Suprapubic skin (tissue), 4 donors: ENCODE measurements at places on chromosomes 12 and 14.

GRCh38 chr14:24775950-24776349, 142.0 kb upstream of the GZMB start:
- no peak for DNase-seq

DNA sequence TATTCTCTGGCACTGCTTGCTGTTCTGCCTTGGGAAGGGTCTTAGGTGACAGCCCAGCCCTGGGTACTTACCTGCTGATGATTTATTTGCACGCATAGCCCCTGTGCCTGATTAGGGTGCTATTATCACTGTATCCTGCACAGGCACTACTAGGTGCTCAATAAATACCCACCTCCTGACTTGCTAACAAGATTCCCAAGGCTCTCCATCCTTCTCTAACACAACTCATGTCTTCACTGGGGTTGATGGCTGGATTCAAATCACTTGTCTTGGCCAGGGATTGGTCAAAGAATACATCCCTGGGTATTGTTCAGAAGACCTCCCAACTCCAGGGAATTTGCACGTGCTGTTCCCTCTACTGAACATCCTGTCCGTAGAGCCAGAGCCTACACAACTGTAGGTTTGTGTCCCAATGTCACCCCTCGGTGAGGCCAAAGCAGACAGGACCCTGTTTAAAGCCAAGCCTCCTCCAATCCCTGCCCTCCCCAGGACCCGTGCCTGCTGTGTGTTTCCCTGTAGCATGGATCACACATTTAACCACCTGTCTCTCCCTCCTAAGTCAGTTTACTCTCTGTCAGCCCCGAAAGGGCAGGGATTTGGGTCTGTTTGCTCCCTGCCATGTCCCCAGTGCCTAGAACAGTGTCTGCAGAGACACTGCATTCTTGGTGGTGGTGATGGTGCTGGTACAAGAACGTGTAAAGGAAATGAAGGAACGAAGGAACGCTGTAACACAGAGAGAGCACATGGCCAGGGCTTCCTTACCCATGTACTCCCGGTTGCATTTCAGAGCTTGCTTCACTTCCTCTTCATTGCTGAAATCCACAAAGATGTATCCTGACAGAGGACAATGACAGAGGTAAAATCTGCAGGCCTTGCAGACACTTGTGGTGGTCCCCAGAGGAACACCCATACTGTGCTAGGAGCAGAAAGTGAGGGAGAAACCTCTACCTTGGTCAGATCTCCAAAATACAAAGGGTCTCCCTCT, 16.5 kb downstream of the RBM19 start:
- DNase-seq = no peak

GRCh38 chr12:1919284-1919683, 832 bp upstream of the CACNA2D4 start:
- DNase-seq = no peak

DNA sequence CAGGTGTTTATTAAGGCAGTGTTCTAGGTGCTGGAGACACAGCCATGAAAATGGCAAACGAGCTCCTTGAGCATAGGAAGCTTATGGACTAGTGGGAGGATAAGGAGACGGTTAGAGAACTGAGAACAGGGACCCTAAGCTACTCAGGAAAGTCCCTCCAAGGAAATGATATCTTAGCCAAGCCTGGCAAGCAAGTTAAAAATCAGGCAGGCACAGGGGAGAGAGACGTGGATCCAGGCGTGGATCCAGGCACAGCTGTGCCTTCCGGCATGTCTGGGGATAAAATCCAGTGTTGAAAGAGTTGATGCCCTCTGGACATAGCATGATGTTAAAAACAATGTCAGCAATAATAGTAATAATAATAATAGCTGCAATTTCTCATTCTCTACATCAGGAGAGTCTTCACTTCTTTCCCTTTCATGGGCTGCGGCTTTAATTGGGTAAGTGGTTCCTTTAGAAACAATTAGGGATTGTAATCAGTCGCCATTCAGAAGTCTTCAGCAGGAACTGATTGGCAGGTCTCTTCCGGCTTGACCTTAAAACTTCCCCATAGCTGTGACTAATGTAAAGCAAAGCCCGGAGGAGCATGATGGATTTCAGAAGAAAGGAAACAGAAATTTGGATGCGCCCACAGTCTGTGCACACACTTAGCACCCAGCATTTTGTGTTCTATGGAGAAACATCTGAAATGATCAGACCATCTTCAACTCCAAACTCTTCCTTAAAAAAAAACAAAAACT, 230.2 kb downstream of the SLC41A2 start:
- no peak for DNase-seq

- DNase-seq = no peak
Measured at GRCh38 chr12:96121271-96121711, 72.9 kb upstream of the ELK3 start.

DNA sequence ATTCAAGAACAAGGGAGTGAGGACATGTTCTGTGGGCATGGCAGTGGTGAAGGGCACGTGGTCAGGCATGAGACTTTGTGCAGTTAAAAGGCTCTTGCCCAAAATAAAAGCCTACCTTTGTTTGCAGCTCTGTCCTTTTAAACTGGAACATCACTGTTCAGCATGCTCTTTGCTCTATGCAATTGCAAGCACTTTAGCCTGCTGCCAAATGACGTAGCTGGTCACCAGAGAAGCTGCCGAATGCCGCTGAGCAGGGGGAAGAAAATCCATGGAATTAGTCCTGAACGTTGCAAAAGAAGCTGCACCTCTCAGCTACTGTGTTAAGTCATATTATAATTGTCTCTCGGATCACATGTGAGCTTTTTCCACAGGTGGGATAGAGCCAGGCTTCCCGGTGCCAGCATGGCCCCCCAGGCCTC, 176.3 kb upstream of the DIO2 start:
- DNase-seq = no peak

DNA sequence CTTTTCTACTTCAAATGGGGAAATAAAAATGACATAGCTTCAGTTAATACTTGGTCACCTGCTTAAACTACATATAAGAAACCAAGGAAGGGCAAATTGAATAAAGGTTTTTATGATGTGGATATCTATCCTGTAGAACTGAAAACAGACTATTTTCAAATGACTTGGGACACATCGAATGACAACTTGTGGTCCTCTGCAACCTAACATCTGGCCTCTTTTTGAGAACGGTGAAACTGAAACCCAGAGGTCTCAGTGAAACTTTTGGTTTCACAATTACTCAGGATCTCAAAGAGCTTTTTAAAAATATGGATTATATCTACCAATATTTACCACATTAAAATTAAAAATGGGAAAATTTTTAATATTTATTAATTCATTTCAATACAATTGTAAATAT, 65.2 kb downstream of the PPP2R5E start:
- DNase-seq = no peak

- no peak for DNase-seq
Measured at GRCh38 chr12:118189741-118190191, 53.8 kb downstream of the PEBP1 start.

DNA sequence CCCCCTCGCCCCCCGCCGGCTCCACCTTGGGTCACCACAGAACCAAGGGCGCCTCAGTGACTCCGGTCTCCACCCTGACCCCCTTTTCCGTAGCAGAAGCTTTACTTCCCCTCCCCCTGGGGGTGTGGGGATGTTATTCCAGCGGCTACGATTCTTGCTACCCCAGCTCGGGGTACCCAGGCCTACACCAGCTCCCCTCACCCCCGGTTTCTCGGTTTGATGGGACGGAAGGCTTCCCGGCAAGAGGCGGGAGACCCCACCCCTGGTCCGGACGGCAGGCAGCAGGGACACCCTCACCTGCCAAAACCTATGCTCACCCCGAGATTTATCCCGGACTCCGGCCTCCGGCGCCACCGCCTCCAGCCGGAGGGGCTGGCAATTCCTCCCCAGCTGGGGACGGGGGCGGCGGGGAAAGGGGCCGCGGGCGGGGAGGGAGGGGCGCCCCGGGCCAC, 619 bp downstream of the RAB15 start:
- DNase-seq = no peak

DNA sequence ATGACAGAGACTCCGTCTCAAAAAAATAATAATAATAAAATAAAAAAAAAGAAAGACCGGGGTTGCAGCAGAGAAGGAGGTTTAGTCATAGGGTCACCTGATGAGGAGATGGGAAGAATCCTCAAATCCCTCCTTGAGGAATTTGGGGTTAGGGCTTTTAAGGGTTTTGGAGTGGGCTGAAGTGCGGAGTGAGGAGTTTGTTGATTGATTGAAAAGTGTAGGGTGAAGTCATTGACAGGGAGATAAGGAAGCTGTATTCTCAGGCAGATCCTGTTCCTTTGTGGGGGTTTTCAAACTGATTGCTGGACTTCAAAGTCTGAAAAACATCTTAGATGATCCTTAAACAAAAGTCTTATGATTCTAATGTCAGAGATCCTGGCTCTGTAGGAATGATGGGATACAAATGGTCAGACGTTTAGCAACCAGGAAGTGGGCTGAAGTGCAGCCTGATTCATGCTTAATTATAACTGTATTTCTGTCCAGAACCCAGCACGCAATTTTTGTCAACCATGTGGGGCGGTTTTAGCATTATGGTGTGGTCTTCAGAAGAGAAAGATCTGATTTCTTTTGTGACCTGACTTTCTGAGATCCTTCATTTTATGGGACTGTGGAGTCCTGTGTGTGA, 16.0 kb downstream of the FNTB start:
- no peak for DNase-seq

DNA sequence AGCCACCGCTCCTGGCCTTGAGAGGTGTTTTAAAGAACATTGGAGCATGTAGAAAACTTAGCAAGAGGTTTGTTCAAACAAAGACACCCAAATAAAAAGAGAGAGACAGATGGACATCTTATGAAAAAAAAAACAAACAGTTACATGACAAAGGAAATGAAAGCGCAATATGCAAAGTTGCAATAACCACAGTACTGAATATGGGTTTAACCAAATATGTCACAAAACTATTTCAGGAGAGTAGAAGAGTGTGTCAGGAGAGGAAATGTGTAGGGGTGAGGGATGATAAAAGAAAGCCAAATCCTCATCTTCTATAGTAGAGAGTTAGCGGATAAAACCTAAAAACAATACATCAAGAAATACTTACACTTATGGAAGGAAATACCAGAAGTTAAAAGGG, 98.4 kb downstream of the GTF2A1 start:
- no peak for DNase-seq

DNA sequence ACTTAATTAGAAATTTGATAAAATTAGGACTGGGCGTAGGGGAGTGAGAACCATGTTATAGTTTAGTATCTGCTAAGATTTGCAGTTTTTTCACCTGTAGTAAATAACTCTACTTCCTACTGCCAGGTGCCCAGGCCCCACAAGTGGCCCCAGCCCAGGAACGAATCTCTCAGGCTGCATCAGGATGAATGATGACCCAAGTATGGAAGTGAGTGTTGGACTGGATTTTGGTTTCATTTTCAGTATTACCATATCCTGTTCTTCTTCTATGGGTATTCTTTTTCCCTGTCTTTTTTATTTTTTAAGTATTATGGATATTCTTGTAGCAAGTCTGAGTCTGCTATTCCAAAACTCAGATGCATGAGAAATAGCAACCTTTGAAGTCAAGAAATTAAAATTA, 120.3 kb upstream of the BCAT1 start:
- no peak for DNase-seq

- no peak for DNase-seq
Measured at GRCh38 chr12:27545665-27546064, 21.7 kb downstream of the PPFIBP1 start.

- no peak for DNase-seq
Measured at GRCh38 chr14:65377576-65377975, 35.0 kb upstream of the FUT8 start.

GRCh38 chr12:3177778-3178425, 100.7 kb downstream of the TSPAN9 start:
- no peak for DNase-seq

DNA sequence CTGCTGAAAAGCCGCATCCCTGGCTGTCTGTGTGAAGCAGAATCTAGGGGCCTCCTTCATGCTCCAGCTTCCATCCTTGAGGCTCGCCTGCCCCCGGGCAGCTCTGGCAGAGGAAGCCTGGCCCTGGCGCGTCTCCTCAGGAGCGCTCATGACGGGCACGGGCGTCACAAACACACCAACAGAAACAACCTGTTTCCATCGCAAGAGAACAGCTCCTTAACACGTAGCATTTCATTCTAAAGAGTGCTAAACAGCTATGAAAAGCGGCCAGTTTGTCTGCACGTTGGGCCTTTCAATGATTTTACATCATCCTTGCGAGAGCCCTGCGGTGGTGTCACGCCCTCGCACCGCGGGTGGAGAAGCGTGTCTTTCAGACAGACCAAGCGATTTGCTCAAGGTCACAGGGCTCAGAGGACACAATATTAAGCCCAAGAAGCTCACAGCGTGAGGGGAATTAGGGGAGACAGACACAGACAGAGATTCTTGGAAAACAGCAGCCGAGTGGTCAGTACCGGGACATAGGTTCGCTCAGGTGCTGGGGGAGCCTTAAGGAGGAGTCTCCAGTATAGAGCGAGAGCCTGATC, 4.9 kb downstream of the ADGRD1 start:
- no peak for DNase-seq

DNA sequence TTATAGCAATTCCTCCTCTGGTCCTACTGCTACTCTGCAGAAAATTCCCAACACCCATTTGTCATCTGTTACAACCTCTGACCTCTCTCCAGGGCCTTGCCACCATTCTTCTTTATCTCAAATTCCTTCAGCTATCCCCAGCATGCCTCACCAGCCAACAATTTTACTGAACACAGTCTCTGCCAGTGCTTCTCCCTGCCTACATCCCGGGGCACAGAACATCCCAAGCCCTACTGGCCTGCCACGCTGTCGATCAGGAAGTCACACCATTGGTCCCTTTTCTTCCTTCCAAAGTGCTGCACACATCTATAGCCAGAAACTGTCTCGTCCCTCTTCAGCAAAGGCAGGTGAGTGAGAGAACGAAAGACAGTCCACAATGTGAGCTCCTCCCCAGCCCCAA, 122.1 kb downstream of the TTLL5 start:
- no peak for DNase-seq

- DNase-seq = no peak
Measured at GRCh38 chr12:124617615-124618014, 50.2 kb upstream of the NCOR2 start.

GRCh38 chr12:69071091-69071370, 138.1 kb upstream of the CPM start:
- DNase-seq = no peak

DNA sequence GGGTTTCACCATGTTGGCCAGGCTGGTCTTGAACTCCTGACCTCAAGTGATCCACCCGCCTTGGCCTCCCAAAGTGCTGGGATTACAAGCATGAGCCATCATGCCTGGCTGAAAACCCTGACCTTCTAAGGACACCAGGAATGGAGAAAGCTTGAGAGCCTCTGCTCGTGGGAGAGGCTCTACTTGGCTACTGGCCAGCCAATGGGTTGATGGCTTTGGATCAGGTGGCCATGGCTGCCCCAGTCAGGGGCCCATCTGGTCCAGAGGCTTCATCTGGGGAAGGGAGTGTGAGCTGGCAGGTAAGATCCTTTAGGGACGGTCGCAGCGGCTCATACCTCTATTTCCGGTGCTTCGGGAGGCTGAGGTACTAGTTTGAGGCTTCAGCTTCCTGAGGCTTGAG, 42.5 kb upstream of the PPP1CC start:
- no peak for DNase-seq

GRCh38 chr14:29242755-29243754, 476.5 kb downstream of the FOXG1 start:
- no peak for DNase-seq

DNA sequence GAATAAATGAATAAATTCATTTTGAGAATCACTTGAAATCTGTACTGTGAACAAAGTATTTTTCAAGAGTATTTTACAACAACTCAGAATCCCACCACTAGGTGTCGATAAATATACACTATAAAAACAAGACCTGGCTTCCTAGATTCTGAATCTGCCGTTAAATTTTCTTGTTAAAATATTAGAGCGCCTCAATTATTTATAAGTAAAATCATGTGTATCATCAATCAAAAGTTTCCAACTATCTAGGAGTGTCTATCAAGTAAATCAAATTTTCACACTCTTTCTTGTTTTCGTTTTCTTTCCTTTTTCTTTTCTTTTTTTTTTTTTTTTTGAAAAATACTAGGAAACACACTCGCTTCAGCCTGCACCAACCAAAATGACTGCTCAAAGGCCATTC, 179.2 kb upstream of the DCN start:
- no peak for DNase-seq
